ENCODE measurements at places on chromosomes 12 and 14. TPM values are rescaled to one million over a fixed set of nuclear protein-coding genes. Genes with fewer than 3 reads are reported as not detected.

GRCh38 chr12:116385486-116386217, 108.2 kb upstream of the MED13L start:
- DNase-seq = no peak

DNA sequence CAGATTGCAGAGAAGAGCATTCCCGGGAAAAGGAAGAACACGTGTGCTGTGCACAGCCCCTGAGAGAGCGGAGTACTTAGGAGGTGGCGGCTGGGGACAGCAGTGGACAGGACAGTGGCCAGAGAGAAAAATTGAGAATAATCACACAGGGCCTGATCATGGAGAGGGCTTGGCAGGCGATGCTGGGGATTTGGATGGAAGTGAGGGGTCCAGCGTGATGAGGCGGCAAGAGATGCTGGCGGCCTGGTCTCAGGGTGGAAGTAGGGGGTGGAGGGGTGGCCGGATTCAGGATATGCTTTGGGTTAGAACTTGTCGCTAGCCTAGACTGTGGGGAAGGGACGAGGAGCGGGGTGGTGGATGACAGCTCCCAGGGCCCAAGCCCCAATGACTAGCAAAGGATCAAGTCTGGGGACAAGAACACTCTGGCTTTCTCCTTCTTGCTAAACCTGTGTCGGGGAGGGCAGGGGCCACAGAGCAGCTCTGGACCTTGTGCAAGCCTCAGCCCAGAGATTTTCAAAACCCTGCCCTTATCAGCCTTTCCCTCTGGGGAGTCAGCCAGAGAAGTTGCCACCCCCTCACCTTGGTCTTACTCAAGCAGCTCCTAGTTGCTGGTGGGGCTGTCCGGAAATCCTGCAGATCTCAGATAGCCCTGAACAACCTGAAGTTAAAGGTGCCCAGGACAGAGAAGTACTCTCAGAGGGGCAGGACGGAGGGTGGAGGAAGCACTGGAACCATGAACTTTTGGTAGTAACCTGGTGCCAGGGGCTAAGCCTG, 1.3 kb downstream of the HVCN1 start:
- no peak for DNase-seq

DNA sequence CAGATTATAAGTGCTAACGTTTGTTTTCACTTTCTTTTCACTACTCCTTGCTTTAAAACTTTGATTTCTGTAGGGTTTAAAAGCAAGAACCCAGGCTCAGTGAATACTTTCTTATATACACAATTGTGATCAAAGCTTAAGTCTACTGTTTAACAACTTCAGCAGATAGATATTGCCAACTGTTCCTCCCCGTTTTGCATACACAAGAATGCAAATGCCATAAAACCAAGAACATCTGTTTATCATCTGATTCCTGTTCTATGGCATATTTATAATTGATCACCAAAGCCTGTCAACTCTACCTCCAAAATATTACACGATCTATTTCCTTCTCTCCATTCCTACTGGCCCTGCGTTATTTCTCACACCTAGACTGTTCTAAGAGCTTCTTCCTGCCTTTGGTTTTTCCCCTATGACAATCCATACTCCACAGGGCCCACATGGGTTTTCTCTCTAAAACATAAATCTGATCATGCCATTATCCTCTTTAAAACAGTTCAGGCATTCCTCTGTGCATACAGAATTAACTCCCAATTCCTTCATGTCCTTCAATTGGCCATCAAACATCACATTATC, 15.9 kb downstream of the MED13L start:
- DNase-seq = no peak

GRCh38 chr14:20498622-20499021, 6.7 kb upstream of the RNASE10 start:
- no peak for DNase-seq

- DNase-seq = no peak
Observed at GRCh38 chr12:75508159-75508558, 3.2 kb downstream of the KRR1 start.

Gene YLPM1
- total RNA-seq = 74.3 TPM

GRCh38 chr14:56339855-56340701, 221.9 kb downstream of the PELI2 start:
- DNase-seq = peak; percentile 66

GRCh38 chr12:66742508-66743367, 63.9 kb upstream of the GRIP1 start:
- no peak for DNase-seq

GRCh38 chr12:130972586-130972950, 18.9 kb downstream of the ADGRD1 start:
- DNase-seq = no peak

DNA sequence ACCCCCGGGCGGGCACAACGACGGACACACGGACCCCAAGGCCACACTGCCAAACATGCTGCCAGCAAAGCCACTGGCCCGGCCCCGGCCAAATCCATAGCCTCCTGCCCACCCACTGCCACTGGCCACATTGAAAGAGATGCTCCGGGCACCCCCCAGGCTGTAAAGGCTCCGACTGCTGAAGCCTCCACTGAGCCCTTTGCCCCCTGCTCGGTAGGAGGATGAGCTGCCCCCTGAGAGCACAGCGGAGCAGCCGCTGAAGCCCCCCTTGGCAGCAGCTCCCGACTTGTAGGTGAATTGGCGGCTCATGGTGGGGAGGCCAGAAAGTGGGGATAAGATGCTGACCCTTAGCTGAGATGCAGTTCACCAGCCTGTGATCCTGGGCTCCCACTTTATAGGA, at the start of gene KRT73:
Gene KRT73 (minus strand): TSS at position 344 of the 400 bp plus-strand sequence. CDS start 35 bp downstream, at position 309.
- no peak for DNase-seq

DNA sequence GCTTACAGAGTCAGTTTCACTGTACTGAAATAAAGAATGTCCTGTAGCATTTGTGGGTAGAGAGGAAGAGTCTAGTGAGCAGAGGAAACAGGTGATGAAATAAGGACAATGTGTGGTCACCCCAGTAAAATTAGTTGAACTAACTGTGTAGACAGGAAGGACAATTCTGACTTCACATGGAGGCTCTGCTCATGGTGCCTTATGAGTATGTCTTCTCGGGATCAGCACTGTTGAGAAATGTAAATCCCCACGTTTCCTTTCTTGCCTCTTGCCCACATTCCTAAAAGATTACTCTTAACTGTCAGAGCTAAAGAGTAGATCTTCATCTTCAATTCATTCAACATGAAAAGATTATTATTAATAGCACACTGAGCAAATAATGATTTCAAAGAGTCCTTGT, 113.2 kb upstream of the FLRT2 start:
- DNase-seq = no peak

Gene NAV3
- 18.9 TPM for total RNA-seq

Gene GLIPR1
- total RNA-seq = 9.0 TPM

DNA sequence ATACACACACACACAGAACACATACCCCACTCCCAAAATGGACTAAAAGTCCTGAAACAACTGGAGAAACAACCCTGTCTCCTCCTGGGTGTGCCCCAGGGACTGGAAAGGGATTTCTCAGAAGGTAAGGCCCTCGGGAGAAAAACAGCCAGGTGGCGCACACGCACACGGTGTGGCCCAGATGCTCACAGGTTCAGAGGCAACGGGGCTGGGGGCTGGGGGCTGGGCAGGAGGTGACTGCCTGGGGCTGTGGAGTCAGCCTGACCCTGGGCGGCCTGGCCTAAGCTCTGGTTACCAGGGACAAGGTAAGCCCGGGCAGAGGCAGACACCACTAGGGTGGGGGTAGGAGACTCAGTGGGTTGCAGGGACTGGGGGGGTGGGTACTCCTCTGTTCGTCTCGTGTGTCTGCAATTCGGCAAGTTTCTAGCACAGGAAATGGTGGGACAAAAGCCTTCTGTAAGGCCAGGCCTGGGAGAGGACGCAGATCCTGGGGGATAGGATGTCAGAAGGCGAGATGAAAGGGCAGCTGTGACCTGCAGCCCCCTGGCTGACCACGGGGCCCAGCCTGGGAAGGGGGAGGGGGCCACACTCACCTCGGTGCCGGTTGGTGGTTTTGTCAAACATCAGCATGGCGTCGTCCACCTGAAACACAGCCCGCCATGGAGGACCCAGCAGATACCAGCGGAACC, 10.4 kb downstream of the MSI1 start:
- peak; percentile 41 for DNase-seq

DNA sequence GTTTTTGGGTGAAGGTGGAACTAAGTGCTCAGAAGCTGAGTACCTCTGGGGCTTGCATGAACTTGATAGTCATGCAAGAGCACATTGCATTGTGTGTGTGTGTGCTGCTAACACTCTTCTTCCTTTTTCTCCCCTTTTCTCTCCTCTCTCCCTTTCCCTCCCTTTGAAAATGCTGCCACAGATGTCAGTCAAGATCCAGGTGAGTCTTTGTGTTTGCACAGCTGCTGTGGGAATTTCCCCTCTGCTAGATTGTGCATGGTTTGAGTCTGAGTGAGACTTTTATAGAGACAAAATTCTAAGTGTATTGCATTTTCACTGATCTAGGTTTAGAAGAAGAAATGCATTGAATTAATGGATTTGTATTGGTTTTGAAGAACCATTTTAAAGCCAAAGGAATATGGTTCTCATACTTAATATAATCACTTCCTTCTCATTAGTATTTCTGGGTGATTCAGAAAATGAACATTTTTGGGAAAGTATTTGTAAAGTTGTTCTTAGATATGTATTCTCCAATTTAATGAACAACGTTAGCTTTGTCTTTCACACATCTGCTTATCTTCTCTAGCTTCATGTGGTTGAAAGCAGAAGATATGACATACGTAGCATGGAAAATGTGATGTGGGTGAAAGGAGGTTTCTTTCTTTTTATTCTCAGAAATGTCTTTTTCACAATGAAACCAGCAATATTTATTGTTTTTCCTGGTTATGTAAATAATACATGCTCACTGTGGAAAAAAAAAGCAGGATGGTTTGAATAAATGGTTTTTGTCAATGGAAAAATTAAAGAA, 108.5 kb downstream of the NRXN3 start:
- DNase-seq = no peak

Gene ADCY4
- total RNA-seq = 18.2 TPM

Gene KLRD1
- not detected for total RNA-seq

- no peak for DNase-seq
Observed at GRCh38 chr12:101089271-101089670, 120.8 kb downstream of the SLC5A8 start.

Gene GPR84
- total RNA-seq = not detected

GRCh38 chr14:95033682-95034632, 123.4 kb downstream of the DICER1 start:
- no peak for DNase-seq

GRCh38 chr14:103385929-103386712, 906 bp downstream of the MARK3 start:
- DNase-seq = peak; percentile 67

Gene NDRG2
- 115 TPM for total RNA-seq

Gene LRRC9
- not detected for total RNA-seq

DNA sequence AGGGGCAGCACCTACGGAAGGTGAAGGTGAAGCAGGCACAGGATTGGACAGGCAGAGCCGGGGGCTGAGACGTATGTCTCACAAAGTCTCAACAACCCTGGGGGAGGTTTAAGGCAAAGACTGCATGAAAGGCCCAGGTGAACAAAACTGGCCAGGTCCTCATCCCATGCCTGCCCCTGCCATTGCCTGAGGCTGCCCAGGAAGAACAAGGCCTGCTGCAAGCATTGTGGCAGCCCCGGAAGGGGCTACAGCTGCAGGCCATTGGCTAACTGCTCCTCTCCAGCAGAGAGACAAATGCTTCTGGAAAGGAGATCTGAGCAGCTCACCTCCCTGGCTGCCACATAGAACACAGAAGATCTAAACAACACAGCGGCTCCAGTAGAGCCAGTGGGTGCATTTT, 20.4 kb upstream of the TMEM179 start:
- DNase-seq = no peak

Gene CYP27B1
- 3.1 TPM for total RNA-seq

Gene SCNN1A
- total RNA-seq = 486 TPM

Gene TRHDE
- 4.9 TPM for total RNA-seq

DNA sequence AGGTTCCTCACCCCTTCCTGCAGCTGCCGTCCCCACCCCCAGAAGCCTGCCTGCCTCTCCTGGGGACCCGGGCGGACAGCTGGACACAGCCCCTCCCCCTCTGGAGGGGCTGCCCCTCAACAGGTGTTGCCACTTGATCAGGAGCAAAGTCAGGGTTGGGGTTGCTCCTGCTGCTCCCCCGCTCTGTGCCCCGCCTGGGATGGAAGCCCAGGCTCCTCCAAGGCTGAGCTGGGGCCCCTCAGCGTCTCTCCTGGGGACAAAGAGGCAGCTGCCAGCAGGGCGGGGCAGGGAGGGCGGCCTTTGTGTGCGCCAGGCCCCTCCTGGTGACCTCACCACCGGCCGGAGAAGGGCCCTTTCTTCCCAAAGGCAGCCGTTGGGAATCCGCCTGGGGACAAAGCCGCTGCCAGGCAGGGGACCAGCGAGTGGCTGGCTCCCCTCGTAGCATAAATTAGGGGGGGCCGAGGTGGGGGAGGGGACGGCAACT, 13.7 kb downstream of the TRMT61A start:
- DNase-seq = peak; percentile 54

DNA sequence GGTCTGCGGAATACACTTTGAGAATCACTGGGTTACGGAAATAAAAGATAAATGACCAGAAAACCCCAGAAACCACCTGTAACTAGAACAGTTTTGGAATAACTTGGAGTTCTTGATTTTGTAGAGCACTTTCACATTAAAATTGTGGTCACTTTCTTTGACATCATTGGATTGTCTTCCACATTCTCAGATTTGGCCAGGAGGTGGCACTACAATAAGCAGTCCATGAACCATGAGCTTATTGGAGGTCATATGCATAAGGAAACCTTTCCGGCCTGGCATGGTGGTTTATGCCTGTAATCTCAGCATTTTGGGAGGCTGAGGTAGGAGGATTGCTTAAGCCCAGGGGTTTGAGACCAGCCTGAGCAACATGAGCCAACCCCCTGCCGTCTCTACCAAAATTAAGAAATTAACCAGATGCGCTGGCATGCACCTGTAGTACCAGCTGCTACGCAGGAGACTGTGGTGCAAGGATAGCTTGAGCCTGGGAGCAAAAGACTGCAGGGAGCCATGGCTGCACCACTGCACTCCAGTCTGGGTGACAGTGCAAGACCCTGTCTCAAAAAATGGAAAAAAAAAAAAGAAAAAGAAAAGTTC, 107.7 kb upstream of the CAND1 start:
- peak; percentile 33 for DNase-seq

DNA sequence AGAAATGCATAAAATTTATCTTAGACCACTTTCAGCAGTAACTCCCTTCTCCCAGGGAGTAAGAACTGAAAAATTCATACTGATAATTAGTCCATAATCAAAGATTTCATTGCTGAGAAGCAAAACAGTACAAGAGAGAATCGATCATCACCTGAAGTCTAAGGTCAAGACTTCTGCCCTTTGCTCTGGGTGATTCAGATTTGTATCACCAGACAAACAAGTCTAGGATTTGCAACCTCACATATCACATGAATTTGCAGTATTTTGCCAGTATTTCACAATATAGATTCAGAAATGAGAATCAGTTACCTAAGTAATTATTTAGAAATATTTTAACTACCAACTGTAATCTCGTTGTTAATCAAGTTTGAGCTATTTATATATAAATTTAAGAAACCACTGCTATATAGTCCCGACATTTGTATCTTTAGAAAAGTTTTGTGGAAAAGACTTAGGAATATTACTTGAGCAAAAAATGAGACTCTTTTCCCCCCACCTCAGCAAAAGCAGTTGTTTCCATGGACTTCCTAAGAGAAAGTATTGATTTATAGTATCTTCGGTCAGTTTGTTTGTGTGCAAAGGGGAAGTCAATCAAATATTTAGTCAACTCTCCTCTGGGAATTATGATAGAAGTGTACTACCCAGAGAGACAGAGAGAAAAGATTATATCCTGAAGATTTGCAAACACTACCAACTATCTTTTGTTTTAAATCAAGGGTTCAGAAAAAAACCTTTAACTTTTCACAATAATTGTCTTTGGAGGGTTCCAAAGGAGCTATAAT, 840.1 kb downstream of the TRHDE start:
- DNase-seq = no peak

Gene MYH6
- not detected for total RNA-seq

Measured in stomach (tissue), 19 donors.